ENCODE measurements at places on chromosomes 13 and 19.

DNA sequence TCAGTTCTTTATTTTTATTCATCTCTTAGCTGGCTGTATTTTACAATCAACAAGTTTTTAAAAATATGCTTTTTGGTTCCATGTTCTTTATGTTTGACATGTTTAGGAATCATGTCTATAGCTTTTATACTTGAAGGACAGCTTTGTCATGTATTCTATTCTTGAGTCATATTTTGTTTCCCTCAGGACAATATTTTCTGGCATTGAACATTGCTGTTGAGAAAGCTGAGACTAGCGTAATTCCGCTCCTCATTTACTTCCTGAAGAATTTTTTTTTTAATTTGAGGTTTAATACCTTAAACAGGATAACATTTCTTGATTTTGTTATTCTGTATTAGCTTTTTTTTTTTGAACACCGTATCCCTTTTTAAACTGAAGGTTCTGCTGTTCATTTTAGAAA lies 53.2 kb downstream of the RB1 start:
- DNase-seq: no peak

DNA sequence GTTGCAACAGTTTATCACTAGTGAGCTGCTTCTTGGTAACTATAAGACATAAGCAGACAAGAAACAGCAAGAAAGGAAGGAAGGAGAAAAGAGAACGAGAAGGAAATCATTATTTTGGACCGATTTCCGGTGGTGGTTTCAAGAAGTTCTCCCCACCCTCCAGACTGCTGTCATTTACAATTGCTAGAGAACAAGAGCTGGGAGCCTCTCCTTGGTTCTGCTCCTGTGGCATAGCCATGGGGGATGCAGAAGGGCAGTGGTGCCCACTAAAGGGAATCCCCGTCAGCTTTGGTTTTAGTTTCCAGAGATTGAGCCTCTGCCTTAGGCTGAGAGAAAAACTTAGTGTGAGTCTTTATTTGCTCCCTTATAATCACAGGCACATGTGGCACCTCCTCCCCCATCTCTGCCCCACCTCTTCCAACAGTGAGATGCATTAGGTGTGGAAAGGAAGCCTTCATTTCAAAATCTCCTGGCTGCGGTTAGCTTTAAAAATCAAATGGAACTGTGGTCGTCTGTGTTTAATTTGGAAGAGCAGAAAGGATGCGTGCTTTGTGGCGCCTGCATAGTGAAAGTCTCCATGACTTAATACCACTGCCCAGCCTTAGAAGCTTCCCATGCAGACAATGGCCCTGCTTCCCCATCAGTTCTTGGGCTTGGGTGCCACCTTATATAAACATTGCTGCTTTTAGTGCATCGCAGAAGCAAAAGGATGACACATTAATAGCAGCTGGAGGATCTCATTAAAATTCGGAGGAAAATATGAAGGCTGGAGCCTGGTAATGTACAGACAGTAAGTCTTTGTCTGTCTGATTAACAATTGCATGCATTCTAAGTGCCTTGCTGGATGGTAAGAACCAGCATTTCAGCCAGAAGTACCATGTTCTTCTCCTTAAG lies 25.0 kb downstream of the LRCH1 start:
- peak; percentile 51 for DNase-seq

DNA sequence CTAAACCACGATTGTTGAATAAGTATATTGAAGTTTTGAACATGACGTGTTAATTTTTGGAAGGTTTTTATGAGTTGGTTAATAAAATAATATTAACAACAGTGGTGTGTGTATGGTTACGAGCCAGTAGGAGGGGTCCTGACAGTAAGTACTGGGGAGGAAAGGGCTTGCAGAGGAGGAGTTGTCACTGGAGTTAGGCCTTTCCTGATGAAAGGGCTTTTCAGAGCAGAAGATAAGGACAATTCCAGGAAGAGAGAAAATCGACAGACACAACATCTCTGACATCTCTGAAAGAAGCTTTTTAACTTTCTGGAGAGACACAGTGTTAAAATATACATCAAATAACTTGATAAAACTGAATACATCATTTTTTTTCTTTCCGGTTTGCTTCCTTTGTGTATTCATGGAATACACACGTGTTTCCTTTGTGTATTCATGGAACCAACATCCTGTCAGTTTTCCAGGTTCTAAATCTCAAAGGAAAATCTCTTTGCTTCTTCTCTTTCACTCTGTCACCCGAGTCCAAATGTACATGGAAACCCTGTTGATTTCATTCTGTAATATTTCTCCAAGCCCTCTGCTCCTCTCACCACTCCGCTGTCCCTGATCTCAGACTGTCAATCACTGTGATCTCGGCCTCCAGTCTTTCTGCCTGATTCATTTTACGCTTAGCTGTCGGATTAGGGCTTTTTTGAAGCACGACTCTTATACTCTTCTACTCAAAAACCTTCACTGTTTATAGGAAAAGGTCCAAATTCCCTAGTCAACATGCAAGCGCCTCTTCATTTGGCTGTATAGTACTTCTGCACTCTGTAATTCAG lies 374.4 kb downstream of the DLEU7 start:
- DNase-seq: no peak

- DNase-seq: no peak
These were observed 2.4 kb downstream of the HPN start for GRCh38 chr19:35043906-35044305.

DNA sequence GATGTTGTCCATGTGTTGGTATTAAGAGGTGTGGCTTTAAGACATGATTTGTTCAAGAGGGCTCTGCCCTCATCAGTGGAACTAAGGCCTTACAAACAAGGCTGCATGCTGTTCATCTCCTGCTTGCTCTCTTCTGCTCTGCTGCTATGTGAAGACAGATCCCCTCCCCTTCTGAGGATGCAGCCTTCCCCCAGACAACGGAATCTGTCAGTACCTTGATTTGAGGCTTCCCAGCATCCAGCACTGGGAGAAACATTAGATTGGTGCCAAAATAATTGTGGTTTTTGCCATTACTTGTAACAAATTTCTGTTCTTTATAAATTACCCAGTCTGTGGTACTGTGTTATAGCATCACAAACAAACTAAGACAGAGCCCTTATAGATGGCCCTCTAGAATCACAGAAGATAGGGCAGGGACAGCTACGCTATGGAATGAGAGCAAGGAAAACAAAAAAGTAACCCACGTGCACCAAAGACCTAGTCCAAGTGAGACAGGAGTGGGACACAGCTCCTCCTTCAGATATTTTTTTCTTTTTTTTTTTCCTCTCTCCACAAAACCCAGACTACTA lies 151.5 kb upstream of the RXFP2 start:
- no peak for DNase-seq

GRCh38 chr19:45474606-45475521 lies 7.1 kb downstream of the FOSB start:
- DNase-seq: no peak

GRCh38 chr19:33048806-33049676 lies 15.6 kb downstream of the RHPN2 start:
- no peak for DNase-seq

DNA sequence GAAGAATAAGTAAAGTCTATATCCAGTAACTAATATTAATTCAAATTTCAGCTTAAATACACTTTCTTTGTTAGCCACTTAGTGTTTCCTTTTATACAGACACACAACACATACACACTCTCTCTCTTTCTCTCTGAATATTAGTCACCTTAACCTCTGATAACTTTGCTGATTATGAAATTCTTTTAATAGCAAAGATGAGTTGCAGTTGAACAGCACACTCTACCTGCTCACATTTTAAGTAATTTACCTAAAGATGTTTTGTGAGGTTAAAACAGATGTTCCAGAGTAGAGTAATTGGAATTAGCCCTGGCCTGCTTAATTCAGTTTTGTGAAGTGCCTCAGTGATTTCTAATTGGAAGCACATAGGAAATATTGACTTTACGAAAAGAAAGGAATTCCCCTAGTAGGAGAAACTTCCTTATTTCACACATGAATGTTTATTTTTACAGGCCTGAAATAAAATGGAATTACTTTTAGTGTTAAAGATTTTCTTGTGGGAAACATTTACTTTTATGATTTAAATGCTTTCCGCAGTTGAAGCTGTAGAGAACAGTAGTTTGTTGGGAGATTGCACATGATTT lies 184.3 kb downstream of the MYO16 start:
- no peak for DNase-seq

DNA sequence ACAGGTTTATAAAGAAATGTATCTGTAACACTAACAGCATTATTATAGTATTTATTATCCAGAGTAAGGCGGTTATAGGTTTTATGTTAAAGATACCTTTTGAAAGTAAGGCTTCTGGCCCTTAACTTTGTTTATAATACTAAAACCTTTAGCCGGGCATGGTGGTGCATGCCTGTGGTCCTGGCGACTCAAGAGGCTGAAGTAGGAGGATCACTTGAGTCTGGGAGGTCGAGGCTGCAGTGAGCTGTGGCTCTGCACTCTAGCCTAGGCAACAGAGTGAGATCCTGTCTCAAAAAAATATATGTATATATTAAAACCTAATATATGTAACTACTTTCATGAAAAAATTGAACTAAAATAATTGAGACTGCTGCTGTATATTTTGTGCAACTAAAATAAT lies 98.7 kb upstream of the KLF5 start:
- DNase-seq: no peak

DNA sequence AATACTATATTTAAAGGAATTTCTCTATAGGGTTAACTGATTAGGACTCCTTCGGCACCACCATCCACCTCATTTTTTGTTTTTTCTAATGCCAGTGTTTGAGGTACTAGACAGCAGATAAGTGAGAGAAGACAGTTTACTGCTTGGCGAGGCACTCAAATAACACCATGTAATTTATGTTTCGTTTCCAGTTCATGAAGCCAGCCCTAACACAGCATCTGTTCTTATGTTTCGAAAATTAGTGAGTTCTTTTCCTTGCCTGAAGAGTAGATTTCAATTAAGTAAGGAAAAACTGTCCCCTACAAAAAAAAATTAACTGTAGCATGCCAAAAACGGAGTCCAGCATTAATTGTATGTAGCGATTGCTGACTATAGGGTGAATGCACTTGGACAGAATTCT lies 409.1 kb downstream of the TBC1D4 start:
- DNase-seq: no peak

GRCh38 chr13:65710514-65710913 lies 1519.6 kb downstream of the PCDH9 start:
- no peak for DNase-seq

DNA sequence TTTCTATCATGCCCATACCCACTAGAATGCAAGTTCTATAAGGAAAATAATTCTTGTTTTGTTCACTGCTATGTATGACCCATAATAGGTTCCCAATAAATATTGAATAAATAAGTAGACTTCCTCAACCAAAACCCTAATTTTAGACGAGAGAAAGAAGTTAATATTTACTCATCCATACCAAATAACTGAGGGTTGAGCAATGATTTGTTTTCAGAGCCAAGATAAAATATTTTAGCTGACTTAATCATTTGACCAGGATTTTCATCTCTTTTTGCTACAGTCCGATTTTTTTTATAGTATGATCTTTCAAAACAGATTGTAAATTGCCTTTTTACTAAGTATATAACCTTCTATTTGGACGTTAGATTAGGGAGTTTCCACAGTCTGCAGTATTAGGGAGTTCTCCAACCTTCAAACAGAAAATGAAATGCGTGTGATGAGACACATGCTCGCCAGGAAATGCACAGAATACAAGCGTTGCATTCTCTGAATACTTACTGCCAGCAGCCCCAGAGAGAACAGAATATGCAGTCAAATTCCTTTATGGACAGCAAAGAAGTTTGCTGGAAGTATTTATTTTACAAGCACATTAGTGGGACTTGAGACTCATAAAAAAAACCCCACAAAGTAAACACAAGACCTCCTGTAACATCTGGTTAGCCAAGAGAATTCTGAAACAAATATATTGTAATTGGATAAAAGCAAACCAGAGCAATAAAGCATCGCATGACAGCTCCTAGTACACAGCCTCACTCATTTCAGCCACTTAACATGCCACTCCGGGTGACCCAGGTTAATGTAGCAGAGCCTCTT lies 230.0 kb downstream of the MYO16 start:
- no peak for DNase-seq

DNA sequence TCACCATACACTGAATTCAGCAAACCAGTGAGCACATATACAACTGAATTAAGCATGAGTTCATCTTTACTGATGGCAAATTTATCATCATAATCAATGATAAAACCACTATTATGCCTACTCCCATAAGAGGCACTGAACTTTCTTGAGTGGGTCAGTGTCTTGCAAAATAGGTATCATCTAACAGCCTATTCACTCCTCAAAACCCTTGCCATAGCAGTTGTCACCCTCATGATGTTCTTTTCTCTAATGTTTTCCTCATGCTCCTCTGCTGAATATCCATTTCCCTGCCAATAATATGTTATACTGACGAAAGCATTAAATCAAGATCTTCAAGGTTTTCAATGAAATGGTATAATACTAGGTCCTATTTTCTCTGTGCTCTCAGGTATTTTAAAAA lies 5.6 kb downstream of the ARGLU1 start:
- DNase-seq: no peak

DNA sequence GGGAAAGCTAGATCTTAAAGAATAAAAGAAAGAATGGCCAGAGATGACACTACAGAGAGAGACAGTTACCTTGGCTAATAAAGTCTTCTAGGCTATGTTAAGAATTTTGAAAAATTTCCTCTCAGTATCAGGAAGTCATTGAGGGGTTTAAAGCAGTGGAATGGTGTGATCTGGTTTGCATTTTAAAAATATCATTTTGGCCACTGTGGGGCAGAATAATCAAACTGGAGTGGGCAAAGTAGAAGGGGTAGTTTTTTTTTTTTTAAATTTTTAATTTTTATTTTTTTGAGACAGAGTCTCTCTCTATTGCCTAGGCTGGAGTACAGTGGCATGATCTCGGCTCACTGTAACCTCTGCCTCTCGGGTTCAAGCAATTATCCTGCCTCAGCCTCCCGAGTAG lies 4.4 kb upstream of the CNMD start:
- no peak for DNase-seq

- DNase-seq: no peak
These were observed 5.4 kb downstream of the MED25 start for GRCh38 chr19:49823472-49823871.

DNA sequence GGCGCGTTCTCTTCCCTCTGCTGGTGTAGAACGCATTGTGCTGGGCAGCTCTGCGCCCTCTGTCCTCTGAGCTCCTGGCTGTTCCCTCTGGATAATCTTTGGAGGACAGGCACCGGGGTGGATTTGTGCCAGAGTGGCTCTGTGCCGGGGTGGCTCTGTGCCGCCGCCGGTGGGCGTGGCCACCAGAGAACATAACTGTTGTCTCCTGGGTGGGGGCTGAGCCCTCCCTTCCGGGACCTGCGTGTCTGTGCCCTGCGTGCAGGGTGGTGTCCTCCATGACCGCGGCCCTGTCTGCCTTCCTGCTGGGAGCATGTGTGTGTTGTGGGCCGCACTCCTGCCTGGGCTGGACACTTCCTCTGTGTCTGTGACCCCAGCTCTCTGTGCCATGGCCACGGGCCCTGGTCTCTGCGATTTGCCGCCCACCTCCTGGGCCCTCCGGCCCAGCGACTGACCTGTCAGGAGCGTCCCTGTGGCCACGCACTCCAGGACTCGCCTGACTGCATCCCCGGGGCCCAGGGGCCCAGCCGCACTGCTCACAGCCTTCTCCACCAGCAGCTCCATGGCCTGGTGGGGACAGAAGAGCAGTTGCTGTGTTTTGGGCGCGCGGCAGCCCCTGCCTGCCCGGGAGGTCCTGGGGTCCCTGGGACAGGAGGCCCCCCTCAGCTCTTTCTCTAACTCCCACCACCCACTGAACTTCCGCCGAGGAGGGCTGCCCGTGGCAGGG lies 22.4 kb upstream of the MATK start:
- no peak for DNase-seq

GRCh38 chr19:43708716-43709115 lies 7.2 kb upstream of the IRGC start:
- DNase-seq: no peak

- DNase-seq: peak; percentile 98
These were observed 69.7 kb upstream of the C13orf46 start for GRCh38 chr13:114043421-114044053.

Data from Kasumi-1 (cell line).